NCI-H1694 treated with DMSO at 0.1 percent for 48 hours (cell line): ENCODE measurements at places on chromosomes 7 and 10.

DNA sequence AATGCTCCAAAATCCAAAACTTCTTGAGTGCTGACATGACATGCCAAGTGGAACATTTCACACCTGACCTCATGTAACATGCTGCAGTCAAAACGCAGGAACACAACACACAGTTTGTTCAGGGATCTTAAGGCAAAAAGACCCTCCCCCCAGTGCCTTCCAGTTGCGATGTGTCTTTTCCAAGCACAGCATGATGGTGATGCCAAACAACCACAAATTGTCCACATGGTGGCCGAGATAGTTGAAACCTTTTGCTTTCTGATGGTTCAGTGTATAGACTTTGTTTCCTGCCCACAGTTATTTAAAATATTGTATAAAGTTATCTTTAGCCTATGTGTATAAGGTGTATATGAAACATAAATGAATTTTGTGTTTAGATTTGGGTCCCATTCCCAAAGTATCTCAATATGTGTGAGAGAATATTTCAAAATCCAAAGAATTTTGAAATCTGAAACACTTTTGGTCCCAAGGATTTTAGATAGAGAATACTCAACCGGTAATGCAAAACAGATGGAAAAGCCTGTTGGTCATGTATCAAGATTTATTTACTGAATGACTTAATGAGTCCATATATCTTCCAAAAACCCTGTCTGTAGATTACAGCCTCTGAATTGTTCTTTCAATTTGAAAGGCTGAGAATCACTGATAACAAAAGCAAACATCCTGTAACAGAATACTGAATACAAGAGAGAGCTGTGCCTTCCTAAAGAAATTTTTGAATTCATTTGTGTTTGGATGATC lies 93.4 kb upstream of the OIT3 start:
- no peak for DNase-seq

GRCh38 chr7:37669818-37670217 lies 13.7 kb upstream of the GPR141 start:
- no peak for DNase-seq

GRCh38 chr7:10128748-10129147 lies 844.9 kb upstream of the PHF14 start:
- peak; percentile 19 for DNase-seq

DNA sequence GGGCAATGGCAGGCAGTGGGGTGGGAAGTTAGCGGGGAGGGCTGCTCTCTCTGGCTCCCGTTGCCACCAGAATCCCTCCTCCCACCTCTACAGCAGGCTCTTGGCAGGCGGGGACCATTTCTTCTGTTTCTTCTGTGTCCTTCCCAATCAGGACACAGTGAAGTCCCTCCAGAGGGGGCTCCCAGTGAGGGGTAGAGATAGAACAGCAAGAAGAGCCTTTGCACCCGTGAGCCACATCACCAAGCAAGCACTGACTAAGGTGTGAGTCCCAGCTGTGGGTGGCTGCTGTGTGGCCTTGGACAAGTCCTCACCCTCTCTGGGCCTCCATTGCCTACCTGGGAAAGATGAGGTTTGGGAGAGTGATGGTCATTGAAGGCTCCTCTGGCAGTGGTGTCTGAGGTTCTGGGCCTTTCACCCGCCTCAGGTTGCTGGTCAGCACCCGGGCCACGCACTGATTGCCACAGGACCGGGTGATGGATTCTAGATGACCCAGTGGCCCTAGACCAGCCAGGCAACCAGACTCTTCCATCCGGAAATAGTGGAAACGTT lies 26.0 kb upstream of the PCBD1 start:
- DNase-seq = no peak

GRCh38 chr7:4345004-4345403 lies 337.1 kb upstream of the FOXK1 start:
- DNase-seq = no peak

DNA sequence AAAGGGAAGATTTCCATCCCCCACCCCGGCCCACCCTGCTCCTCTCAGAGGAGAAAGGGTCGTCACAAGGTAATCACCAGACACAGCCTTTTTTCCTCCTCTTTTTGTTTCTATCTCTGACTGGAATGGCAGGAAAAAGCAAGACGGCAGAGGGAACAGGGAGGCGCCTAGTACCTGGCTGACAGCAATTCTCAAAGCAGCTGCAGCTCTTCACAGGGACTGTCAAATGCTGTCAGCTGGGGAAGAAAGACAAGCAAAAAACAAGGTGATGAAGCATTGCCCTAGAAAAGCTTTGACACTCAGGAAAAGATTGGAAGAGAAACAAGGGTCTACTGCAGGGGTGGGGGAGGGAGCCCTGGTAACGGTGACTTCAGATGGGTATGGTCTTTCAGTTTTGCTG lies 52.7 kb downstream of the GNA12 start:
- DNase-seq = no peak

DNA sequence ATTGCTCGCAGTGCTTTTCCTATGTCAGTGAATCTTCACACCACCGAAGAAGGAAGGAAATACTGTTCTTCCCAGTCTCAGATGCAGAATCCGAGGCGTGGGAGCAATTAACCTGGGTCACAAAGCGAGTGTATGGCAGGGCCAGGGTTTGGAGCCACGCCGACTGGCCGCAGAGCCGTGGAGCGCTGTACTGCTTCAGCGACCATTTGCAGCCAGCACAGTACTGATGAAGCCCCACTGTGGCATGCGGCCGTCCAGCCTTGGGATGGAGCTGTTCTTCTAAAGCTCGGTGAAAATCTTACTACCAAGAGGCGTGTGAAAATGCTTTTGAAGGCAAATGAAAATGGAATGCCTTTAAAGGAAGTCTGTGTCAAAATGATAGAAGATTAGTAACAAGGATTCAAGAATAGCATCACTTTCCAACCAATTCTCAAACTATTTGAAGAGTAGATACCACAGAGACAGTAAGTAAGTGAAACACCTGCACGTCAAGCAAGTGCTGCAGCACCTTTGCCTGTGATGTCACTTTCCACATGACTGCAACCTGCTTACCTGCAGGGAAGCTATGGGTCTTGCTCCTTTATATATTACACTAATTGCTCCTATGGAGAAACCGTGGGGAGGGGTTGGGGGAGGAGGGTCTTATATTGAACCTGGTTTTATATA lies 4.9 kb downstream of the PPP2R2D start:
- DNase-seq = no peak

- no peak for DNase-seq
These were observed 89.1 kb downstream of the CDK6 start for GRCh38 chr7:92747041-92747835.

DNA sequence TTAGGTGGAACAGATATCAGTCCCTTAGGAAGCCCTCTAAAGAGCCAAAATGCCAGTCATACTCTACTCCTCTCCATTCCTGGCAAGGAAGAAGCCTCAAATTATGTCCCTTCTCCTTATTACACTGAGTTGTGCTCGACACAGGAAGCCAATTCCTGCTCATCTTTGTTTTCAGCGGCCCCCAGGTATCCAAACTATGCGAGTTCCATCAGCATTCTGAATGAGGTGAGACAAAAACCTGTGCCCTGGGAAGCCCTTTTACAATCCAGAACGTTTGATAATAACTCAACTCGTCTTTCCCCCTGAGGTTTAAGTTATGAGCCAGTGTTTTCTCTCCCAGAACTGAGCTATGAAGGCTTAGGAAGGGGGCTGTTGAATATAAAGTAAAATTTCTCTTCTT lies 580.5 kb downstream of the NXPH1 start:
- no peak for DNase-seq

- no peak for DNase-seq
These were observed 739.5 kb downstream of the SORCS1 start for GRCh38 chr10:106424981-106425380.

GRCh38 chr7:27150568-27151340 lies 1.6 kb downstream of the HOXA3 start:
- peak; percentile 80 for DNase-seq

DNA sequence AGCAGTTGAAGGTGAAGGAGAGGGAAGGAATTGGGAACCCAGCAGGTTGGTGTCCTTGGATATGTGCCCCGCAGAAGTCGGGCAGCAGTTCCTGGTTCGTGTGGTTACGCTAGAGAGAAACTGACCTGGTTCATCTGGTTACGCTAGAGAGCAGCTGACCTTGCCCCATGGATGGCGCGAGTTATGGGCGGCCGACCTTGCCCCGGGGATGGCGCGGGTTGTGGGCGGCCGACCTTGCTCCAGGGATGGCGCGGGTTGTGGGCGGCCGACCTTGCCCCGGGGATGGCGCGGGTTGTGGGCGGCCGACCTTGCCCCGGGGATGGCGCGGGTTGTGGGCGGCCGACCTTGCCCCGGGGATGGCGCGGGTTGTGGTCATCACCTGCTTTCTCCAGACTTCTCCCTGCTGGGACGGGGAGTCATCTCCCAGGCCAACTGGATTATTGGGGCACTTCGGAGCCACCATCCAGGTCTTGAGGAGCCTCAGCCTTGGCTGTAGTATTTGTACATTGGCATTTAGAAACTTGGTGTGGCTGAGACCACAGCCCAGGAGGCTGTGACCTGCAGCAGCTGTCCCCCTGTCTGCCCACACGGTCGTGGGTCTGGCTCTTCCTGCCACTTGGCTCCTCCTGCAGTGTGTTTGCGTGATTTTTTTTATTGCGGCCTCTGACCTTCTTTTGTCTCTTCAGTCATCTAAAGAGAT lies 6.1 kb downstream of the GET4 start:
- DNase-seq = no peak

GRCh38 chr10:130739016-130739756 lies 572.3 kb downstream of the TCERG1L start:
- DNase-seq = no peak

- no peak for DNase-seq
These were observed 310.9 kb upstream of the NRG3 start for GRCh38 chr10:81564143-81564542.

DNA sequence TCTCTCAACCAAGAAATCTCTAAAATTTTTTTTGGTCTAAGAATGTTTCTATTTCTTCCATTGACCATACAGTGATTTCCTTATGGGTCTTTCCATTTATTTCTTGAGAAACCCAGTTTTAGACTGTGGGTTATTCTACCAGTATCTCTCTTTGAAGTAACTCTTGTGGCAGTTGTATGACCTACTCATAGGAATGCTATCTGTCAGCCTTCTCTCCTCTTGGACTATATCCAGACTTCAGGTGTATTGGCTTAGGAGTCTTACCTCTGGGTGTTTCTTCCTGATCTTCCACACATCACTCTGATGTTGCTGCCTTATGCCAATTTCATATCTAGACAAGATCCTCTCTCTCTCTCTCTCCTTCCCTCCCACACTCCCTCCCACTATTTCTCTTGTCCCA lies 178.1 kb downstream of the BMPER start:
- no peak for DNase-seq

- no peak for DNase-seq
These were observed 603 bp downstream of the PAPOLB start for GRCh38 chr7:4861227-4861626.

- no peak for DNase-seq
These were observed 50.5 kb upstream of the COL13A1 start for GRCh38 chr10:69751214-69751613.

- no peak for DNase-seq
These were observed 5.7 kb downstream of the GATA3 start for GRCh38 chr10:8060010-8060703.

- no peak for DNase-seq
These were observed 37.9 kb downstream of the GLI3 start for GRCh38 chr7:42198974-42199668.

GRCh38 chr10:44373341-44373995 lies 11.4 kb downstream of the CXCL12 start:
- DNase-seq = no peak

GRCh38 chr7:101538596-101539459 lies 90.3 kb downstream of the MYL10 start:
- peak; percentile 28 for DNase-seq
